RWPE1 (cell line): ENCODE measurements at places on chromosomes 5 and 9.
A peak's percentile ranks its signal among the peaks of the same experiment; 100 is the strongest.

- peak; percentile 54 for DNase-seq
These were observed 124.1 kb downstream of the SYK start for GRCh38 chr9:90925581-90926257.

DNA sequence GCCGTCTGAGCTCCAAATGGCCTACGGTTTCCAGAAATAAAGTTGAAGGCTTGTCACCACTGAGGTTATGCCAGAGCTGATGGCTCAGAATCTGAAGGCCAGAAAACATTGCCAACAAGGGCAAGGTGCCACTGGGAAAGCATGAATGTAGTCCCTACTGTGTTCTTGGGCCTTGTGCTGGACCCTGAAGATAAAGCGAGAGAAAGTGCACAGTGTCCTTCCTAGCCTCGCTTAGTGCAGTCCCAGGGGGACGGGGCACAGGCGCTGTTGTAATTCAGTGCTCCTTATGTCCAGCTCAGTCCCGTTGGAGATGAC, 84.5 kb downstream of the NDFIP1 start:
- DNase-seq = no peak

DNA sequence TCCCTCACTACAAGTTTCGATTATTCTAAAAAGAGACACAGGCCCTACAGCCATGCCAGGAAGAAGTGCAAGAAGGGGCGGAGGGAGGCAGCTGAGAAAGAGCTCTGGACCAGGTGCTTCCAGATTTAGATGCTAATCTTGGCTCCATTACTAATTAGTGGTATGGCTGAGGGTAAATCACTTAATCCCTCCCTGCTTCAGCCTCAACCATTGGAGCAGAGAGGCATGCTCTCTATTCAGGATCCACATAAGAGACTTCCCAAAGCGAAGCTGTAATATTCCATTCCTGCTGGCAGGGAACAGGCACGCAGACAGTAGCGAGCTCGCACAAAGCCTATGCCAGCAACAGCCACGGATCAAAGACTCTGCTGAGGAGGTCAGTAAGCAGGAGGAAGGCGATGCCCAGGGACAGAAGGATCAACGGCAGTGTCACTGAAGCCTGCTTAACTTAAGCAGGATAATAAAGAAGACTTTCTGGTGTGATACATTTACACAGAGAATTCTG, 24.2 kb downstream of the LIFR start:
- no peak for DNase-seq

GRCh38 chr9:36891341-36891811, 142.7 kb downstream of the PAX5 start:
- no peak for DNase-seq

DNA sequence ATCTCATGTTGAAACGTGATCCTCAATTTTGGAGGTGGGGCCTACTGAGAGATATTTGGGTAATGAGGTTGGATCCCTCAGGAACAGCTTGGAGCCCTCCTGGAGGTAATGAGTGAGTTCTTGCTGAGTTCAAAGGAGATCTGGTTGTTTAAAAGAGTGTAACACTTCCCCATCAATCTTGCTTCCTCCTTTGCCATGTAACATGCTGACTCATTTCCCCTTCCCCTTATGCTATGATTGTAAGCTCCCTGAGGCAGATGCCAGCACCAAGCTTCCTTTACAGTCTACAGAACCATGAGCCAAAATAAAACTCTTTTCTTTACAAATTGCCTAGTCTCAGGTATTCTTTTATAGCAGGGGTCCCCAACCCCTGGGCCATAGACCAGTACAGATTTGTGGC, 352.3 kb downstream of the SLCO4C1 start:
- no peak for DNase-seq

GRCh38 chr5:127307868-127308267, 17.3 kb downstream of the MEGF10 start:
- DNase-seq = no peak

GRCh38 chr9:19231904-19232822, 1.7 kb downstream of the DENND4C start:
- peak; percentile 19 for DNase-seq

DNA sequence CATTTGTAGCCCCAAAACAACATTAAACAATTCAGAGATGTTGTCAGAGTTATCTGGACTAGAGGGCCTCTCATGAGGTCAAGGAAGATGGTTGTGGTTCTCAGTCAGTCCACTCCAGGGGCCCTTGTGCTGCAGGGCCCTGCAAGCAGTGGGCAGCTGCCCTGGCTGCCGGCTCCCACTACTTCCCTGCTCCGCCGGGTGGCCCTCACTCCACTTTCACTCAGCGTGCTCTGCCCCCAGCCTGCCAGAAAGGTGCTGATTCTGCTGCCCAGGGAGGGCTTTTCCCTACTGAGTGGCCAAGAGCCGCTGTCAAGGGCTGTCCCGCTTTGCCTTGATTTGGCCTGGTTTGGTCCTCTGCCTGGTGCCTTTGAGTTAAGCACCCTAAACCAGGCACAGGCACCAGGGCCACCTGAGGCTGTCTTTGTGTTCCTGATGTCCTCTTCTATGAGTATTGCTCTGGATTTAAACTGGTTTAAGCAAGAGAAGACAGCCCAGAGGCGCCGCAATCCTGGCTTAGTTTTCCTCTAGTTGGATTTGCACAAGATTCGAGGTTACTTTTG, 117.2 kb downstream of the GADD45G start:
- no peak for DNase-seq
